Right kidney (tissue), 9 donors: ENCODE measurements at places on chromosomes 6 and 20.
A peak's percentile ranks its signal among the peaks of the same experiment; 100 is the strongest.

GRCh38 chr6:130494729-130495128, 128.9 kb downstream of the TMEM200A start:
- no peak for DNase-seq

GRCh38 chr20:63956664-63957003, 418 bp upstream of the UCKL1 start:
- DNase-seq, result no peak

DNA sequence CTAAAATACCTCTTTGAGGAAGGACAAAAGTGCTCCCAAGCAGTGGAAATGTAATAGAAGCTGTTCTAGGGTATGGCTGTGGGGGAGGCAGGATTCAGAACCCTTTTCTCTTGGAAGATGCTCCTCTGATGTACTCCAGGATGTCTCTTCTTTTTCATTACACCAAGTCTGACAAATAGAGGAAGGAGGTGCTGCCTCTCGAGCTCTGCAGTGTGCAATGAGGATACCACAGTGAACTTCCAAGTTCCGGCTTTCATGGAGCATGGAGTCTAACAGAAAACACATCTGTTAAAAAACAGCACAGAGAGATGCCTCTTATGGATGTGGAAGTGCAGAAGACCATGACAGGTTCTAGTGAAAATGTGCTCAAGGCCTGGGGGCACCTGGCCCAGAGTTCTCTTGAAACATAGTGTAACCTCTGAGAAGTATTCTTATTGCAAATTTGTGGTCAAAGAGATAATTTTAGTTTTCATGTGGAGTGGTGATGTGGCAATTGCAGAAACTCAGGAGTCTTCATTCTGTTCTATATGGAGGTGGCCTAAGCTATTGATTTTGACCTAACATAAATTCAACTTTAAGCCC, 362.0 kb upstream of the CITED2 start:
- DNase-seq, result no peak

- DNase-seq, result no peak
Measured at GRCh38 chr6:44090465-44090864, 36.8 kb downstream of the MRPL14 start.

- no peak for DNase-seq
Measured at GRCh38 chr20:43695571-43695970, 28.7 kb downstream of the MYBL2 start.

GRCh38 chr20:9705722-9706476, 133.0 kb downstream of the PAK5 start:
- DNase-seq, result no peak

DNA sequence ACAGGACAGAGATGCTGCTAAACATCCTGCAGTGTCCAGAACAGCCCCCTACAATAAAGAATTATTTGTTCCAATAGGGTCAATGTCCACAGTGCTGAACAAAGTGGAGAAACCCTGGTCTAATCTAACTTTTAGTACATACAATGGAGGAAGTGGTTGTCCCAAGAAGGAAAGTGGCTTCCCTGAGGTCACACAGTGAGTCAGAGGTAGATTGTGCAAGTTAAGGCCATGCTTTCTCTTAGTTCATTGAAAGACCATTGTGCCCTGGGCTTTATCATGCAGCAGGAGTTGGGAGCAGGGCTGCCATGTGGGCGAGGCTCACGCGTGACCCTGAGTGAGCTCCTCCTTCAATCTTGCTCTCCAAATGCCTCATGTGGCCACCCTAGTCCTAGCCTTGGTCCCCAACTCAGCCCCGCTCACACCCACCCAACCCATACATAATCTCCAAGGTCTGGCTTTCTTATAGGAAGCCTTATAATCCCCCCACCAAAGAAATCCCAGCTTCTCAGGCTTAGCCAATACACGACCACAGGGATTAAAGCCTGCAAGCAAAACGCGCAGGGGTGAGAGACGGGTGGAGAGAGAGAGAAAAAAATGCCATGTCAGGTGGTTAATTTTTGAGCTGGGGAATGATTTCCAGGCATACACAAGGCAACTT, 19.9 kb downstream of the SLC13A3 start:
- no peak for DNase-seq

GRCh38 chr20:33784225-33784624, 26.9 kb upstream of the CHMP4B start:
- no peak for DNase-seq

DNA sequence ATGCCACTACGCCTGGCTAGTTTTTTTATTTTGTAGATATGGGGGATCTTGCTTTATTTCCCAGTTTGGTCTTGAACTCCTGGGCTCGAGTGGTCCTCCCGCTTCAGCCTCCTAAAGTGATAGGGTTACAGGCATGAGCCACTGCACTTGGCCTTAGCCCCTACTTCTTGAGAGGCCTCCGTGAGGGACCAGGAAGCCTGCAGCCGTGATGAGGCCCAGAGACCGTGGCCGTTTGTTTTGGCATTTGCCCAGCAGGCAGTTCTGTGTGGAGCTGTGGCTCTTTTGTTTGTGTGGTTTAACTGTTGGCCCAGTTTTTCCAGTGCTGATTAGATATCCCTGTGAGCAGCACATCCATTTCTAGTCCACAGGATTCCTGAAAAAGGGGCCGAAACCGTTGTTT, 39.8 kb downstream of the SRSF3 start:
- no peak for DNase-seq

- no peak for DNase-seq
Measured at GRCh38 chr6:36109092-36109491, 21.2 kb upstream of the MAPK13 start.

- DNase-seq, result no peak
Measured at GRCh38 chr6:164379795-164380194, 929.6 kb downstream of the C6orf118 start.

DNA sequence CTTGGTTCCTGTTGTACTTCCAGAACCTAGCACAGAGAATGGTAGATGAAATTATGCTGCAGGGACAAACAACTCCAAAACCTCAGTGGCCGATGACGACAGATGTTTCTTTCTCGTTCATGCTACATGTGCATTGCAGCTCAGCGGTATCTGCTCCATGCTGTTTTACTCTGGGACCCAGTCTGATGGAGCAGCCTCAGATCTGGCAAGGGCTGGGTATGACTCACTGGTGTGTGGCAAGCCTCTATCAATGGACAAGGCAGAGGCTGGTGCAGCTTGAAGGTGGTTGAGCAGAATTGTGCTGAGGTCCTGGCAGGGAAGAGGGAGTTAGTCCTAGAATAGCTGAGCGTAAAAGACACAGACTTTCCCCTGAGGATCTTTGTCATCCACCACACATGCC, 10.3 kb upstream of the BLCAP start:
- DNase-seq, result no peak

- DNase-seq, result no peak
Measured at GRCh38 chr6:166402582-166403277, 20.0 kb upstream of the MPC1 start.

- DNase-seq, result no peak
Measured at GRCh38 chr6:154942770-154943169, 52.3 kb upstream of the TIAM2 start.

- DNase-seq, result peak; percentile 21
Measured at GRCh38 chr20:9660236-9660868, 146.0 kb downstream of the LAMP5 start.

DNA sequence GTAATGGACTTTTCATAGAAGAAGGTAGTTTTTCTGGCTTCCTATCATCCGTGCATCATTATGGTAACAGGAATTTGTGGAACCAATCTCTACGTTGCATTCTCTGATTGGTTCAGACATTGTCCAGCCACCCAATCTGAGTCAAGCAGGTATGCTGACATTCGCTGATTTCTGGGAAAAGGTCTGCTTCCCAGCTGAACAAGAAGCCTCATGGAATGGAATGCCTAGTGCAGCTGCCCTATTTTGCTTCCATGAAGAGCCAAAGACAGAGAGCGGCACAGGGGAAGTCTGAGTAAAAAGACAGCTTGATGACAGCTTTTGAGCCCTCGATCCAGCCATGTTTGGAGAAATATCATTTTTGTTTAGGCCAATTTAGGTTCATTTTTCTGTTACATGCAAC, 38.5 kb upstream of the TXLNB start:
- DNase-seq, result no peak

DNA sequence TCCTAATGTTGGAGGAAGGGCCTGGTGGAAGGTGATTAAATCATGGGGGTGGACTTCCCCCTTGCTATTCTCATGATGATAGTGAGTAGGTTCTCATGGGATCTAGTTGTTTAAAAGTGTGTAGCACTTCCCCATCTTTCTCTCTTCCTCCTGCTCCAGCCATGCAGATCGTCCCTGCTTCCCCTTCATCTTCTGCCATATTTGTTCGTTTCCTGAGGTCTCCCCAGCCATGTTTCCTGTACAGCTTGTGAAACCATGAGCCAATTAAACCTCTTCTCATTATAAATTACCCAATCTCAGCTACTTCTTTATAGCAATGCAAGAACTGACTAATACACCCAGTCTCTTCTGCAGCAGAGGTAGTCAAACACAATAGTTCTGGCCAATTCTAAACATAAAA, 5.4 kb downstream of the EPM2A start:
- DNase-seq, result no peak

GRCh38 chr20:2858591-2858990, 14.7 kb upstream of the PTPRA start:
- DNase-seq, result no peak

DNA sequence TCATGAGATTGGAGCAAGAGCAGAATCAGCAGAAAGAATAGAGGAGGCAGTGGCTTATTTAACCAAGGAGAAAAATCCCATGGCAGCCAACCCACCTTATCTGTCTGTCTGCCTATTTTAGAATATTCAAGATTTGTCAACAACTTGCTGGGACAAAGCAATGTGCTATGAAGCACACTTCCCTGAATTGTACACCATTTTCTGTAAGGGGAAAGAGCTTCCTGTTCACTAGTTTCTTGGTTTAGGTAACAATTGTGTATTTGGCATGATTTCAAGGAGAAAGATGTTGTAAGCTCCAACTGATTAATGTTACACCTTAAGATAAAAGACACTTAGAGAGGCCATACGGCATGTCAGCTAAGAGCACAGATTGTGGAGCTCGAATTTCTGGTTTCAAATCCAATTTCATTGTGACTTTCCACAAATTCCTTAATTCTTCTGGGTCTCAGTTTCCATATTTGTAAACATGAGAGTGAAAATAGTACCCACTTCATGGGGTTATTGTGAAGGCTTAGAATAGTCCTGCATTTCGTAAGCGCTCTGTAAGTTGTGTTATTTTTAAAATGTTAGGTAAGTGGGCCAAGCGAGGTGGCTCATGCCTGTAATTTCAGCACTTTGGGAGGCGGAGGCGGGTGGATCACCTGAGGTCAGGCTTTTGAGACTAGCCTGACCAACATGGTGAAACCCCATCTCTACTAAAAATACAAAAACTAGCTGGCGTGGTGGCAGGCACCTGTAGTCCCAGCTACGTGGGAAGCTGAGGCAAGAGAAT, 4.8 kb upstream of the MUC22 start:
- DNase-seq, result no peak

- no peak for DNase-seq
Measured at GRCh38 chr20:43985121-43985520, 70.5 kb downstream of the TOX2 start.

- no peak for DNase-seq
Measured at GRCh38 chr20:46571418-46571817, 21.0 kb upstream of the OCSTAMP start.

- DNase-seq, result peak; percentile 70
Measured at GRCh38 chr6:10414756-10415616, at the start of gene TFAP2A. Gene TFAP2A (minus strand): TSS chr6:10415074. CDS start chr6:10414991, 83 bp downstream.

GRCh38 chr6:2209226-2209809, 36.1 kb downstream of the GMDS start:
- no peak for DNase-seq

- DNase-seq, result no peak
Measured at GRCh38 chr6:170107606-170108222, 183.2 kb downstream of the DLL1 start.

DNA sequence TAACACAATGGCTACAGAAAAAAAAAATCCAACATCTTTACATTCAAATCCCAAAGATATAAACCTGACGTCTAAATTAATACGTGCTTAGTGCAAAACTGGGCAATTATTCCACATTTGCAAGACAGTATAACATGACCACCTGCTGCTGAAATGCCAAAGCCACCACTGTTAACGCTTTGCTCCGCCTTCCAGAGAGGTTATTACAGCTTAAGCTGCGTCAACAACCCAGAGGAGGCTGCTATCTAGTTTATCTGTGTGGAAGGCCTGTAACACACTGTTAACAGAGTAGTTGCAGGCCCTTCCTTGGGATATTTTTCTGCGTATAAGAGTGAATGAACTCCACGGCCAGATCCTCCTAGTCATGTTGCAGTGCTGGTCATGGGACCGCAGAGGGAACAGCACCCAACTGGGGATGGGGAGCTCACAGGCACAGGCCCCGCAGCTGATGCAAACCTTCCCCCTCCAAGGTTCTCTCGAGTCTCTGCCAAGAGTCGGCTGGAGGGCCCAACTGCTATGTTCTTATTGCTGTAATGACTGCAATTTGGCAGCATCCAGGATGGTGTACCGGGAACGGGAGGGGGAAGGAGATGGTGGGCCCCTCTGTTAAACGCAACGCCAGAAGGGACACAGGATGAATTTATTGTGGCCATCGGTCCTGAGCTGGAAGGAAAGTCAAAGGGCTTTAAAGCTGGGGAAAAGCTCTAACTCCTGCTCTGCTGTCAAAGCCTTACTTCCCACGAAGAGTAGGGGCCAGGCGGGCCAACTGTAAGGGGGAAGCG, 993 bp upstream of the NCOA7 start:
- DNase-seq, result no peak

DNA sequence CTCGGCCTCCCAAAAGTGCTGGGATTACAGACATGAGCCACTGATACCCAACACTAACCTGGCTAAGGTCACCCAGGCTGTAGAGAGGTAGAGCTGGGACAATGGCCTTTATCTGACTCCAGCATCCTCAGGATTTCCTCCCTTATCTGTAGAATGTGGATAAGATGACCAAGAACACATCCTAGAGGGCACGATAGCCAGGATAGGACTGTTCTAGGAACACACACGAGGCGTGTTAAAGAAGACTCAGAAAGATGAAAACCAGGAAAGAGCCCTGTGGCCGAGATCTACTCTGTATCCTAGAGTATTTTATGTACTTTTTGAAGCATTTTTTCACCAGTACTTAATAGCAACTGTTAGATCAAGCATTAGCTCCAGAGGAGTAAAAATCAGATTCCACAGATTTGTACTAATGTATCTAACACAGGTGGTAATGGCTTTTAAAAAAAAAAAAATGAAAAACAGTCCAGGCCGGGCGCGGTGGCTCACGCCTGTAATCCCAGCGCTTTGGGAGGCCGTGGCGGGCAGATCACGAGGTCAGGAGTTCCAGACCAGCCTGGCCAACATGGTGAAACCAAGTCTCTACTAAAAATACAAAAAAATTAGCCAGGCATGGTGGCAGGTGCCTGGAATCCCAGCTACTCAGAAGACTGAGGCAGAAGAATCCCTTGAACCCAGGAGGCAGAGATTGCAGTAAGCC, 17.3 kb downstream of the PPP1R10 start:
- DNase-seq, result no peak

- no peak for DNase-seq
Measured at GRCh38 chr20:60250251-60250650, 292.0 kb downstream of the CDH26 start.

DNA sequence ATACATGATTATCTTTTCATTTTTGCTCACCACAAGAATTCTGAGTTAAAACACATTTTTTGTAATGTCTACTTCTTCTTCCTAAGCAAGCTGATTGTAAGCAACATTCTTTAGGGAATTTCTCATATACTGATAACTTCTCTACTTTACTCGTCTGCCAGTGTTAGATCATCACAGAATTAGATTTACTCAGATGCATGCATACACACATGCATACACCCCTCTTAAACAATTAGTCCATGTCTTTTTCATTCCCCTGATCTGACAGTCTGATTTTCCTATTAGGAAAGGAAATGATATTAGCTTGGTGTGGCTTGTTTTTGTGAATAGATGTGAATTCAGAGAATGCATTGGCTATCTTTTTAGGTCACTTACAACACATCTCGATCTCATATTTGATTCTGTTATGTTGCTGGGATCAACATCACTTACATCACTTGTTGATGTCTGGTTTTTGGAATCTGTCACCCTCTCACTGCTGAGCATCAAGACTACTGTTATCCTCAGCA, 91.4 kb downstream of the FIG4 start:
- no peak for DNase-seq
